A673 (cell line): ENCODE measurements at places on chromosomes 13 and 19. TPM values are rescaled to one million over a fixed set of nuclear protein-coding genes. Genes with fewer than 3 reads are reported as not detected.

DNA sequence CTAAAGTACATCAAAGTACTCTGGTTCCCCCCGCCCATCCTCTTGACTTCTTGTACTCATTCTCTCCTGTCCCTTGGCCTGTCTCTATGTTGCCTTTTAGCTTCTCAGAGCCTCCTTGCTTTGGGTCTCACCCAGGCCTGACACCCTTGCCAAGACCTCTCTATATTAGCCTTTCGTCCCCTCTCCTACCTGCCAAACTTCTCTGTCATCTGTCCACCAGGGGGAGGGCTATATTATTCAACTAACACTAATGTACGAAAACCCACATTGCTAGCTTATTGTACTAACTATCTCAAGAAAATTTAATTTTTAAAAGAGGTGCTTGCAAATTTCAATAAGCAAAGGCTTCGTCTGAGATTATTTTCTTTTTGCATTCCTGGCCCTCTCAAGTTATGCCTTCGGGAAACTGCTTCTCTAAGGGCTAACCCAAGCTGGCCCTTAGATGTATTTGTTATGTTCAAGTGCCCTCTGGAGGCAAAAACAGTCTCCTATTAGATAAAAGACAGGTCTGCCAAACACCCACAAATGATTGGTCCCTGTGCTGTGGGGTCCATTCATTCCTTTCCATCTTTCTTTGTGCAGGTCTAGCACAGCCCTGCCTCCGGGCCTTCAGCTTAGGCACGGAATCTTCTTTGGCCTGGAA lies 6.3 kb upstream of the MRPS31 start:
- H3K4me1 ChIP-seq, result peaks cover 6% of the 10 kb centered on the region
- DNase-seq, result peak; percentile 75
- H3K4me3 ChIP-seq, result peak overlapping the region; percentile 24
- no peaks in the 10 kb centered on the region for H3K27me3 ChIP-seq
- no peak overlapping the region for H3K27ac ChIP-seq

- no peak for DNase-seq
- no peak overlapping the region for H3K27ac ChIP-seq
- H3K4me3 ChIP-seq, result no peak overlapping the region
- H3K27me3 ChIP-seq, result no peaks in the 10 kb centered on the region
These were observed 4.2 kb downstream of the PRR12 start for GRCh38 chr19:49594993-49595818.

DNA sequence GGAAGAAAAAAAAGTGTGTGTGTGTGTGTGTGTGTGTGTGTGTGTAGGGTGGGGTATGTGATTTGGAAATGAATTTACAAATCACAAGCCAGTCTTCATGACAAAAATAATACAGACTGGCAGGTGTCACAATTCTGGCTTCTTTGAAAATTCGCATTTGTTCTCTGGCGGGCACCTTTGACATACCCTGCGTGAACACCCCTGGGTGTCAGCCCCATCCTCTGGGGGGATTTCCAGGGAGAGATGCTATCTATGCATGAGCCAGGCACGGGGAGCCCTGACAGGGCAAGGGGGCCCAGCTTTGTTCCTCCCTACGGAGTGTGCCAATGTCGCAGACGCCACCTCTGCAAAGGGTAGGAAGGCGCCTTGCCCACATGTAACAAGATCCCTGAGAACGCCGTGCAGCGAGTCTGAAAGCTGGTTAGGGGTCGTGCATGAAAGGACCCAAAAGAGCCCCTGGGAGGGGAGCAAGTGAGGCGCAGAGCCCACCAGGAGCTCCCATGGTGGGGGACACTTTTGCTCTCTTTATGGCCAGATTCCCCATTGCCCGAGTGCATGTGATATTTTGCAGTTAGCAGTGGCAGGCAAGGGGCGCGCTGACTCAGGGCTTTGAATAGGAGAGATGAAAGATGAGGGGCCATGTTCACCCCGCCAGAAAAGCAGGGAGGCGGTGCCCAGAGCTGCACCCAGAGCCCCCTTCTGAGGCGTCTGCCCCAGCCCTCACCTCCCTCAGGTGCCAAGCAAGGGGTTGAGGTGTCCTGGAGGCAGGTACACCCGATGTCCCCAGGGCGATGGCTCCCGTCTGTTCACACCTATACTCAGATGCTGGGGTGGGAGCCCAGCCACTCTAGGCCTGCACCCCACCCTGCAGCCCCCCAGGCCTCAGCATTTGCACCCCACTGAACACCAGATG lies 45.3 kb downstream of the KLF2 start:
- no peak for DNase-seq
- peaks cover 10% of the 10 kb centered on the region for H3K36me3 ChIP-seq
- H3K4me1 ChIP-seq, result no peaks in the 10 kb centered on the region

DNA sequence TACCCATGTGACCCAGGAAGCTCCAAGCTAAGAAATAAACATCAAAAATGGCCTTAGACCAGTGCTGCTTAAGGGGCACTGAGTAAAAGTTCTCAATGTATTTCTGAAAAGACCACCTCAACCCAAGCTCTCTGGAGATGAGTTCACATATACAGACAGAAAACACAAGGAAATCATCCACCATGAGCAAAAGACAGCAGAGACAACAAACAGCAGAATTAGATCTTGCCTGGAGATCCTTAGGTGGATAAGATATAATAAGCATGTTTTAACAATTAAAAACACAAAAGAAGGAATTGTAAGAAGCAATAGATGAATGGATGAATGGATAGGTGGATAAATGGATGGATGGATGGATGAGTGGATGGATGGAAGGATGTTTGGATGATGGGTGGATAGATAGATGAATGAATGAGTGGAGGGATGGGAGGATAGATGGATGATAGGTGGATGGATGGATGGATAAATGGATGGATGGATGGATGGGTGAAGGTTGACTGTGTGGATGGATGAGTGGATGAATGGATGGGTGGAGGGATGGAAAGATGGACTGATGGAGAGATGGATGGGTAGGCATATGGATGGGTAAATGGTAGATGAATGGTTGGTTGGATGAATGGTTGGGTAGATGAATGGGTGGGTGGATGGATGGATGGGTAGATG lies 9.6 kb upstream of the NMRK2 start:
- no peaks in the 10 kb centered on the region for H3K36me3 ChIP-seq
- DNase-seq, result no peak
- H3K4me1 ChIP-seq, result no peaks in the 10 kb centered on the region
- no peak overlapping the region for H3K27ac ChIP-seq
- H3K4me3 ChIP-seq, result no peak overlapping the region

DNA sequence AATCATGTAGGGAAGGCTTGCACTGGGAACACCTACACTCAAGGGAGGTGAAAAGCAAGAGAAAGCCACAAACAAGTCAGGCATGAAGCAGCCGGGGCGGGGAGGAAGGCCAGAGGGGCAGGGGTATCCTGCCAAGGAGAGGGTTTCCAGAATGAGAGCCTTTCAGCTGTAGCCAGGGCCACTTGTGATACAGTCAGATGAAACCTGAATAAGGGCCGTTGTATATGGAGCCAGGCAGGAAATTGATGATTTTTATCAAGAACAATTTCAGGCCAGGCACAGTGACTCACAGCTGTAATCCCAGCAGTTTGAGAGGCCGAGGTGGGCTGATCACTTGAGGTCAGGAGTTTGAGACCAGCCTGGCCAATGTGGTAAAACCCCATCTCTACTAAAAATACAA lies 4.4 kb downstream of the TRPM4 start:
- no peak overlapping the region for H3K4me3 ChIP-seq
- H3K27ac ChIP-seq, result no peak overlapping the region
- H3K27me3 ChIP-seq, result no peaks in the 10 kb centered on the region
- peaks cover 7% of the 10 kb centered on the region for H3K4me1 ChIP-seq

DNA sequence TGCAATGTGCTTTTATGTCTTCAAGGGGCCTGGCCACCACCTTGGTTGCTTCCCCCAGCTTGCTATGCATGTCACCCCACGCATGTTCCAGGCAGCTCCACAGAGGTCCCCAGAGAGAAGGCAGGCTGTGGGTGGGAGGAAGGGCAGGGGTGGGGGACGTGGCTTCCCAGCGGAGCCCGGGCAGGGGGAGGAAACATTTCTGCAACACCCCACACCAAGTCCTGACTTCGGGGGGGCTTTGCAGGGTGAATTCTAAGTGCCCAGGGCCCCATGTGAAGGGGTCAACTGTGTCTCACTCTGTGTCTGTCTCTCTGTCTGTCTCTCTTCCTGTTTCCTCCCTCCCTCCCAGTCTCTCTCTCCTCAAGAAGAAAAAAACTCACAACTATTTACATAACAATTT lies 39.6 kb downstream of the LTBP4 start:
- peaks cover 13% of the 10 kb centered on the region for H3K4me1 ChIP-seq
- H3K27ac ChIP-seq, result no peak overlapping the region
- H3K4me3 ChIP-seq, result no peak overlapping the region
- DNase-seq, result no peak
- no peaks in the 10 kb centered on the region for H3K27me3 ChIP-seq
- H3K36me3 ChIP-seq, result no peaks in the 10 kb centered on the region

Gene CFD
- 1.1 and 1.4 TPM in 2 replicates for total RNA-seq

DNA sequence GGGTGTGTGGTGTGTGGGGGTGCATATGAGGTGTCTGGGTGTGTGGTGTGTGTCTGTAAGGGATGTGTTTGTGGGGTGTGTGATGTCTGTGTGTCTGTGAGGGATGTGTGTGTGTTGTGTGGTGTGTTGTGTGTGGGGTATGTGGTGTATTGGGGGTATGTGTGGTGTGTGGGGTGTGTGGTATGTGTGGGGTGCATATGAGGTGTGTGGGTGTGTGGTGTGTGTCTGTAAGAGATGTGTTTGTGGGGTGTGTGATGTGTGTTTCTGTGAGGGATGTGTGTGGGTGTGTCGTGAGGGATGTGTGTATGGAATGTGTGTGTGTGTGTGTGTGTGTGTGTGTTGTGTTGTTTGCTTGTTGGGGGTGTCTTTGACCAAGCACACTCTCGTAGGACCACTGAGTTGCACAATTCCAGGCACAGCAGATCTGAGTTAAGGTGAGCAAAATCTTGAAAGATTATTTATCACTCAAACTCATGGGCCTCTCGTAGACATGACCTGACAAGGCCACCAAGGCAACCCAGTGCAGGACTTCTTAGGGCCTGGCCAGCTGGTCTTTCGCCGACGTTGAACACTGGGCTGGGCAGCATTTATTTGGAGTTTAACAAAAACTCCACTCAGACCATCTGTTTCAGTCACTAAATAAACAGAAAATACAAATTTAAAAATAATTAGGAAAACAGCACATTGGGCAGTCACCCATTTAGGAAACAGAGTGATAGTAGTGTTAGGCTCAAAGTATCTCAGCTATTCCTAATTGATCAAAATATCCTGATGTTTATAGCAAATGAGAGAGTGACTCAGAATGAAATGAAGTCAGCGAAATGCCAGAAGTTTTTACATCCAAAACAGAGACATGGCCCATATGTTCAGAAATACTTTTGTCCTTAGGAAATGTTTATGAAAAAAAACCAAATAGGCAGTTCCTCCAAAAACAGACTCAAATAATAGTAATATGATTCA lies 301.1 kb downstream of the FGF9 start:
- DNase-seq, result no peak
- no peaks in the 10 kb centered on the region for H3K27me3 ChIP-seq

GRCh38 chr19:28980236-28980868 lies 232.6 kb downstream of the UQCRFS1 start:
- H3K4me1 ChIP-seq, result no peaks in the 10 kb centered on the region
- DNase-seq, result no peak
- H3K27me3 ChIP-seq, result no peaks in the 10 kb centered on the region
- H3K4me3 ChIP-seq, result no peak overlapping the region
- no peaks in the 10 kb centered on the region for H3K36me3 ChIP-seq
- no peak overlapping the region for H3K27ac ChIP-seq

- no peaks in the 10 kb centered on the region for H3K36me3 ChIP-seq
- no peaks in the 10 kb centered on the region for H3K4me1 ChIP-seq
- H3K27ac ChIP-seq, result no peak overlapping the region
- H3K27me3 ChIP-seq, result no peaks in the 10 kb centered on the region
These were observed 25.9 kb downstream of the RCBTB2 start for GRCh38 chr13:48507021-48507420.

Gene KLK15
- total RNA-seq, result not detected in 2 replicates

- no peaks in the 10 kb centered on the region for H3K27me3 ChIP-seq
- no peaks in the 10 kb centered on the region for H3K36me3 ChIP-seq
- DNase-seq, result no peak
These were observed 21.5 kb downstream of the NFIX start for GRCh38 chr19:13016628-13017305.

DNA sequence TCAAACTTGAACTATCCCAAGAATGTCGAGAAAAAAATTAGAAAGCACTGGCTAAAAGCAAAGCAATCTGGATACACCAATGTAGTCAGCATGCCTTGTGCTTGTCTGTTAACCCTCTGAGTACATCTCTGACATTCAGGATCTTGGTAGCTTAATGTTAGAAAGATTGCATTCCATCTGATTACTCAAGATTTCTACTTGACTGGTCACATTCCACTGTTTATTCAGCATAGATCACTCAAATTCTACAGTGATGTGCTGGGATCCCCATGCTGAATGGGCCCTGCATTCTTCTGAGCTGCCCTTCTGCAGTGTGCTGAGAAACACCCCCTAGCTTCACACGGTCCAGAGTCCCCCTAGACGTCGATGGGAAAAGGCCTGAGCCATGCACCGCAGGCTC lies 295.4 kb upstream of the MAB21L1 start:
- H3K4me1 ChIP-seq, result no peaks in the 10 kb centered on the region
- no peaks in the 10 kb centered on the region for H3K27me3 ChIP-seq
- H3K4me3 ChIP-seq, result no peak overlapping the region

Gene CATSPERD
- total RNA-seq, result not detected in 2 replicates

- DNase-seq, result no peak
- H3K4me1 ChIP-seq, result no peaks in the 10 kb centered on the region
- H3K4me3 ChIP-seq, result no peak overlapping the region
- no peak overlapping the region for H3K27ac ChIP-seq
- H3K36me3 ChIP-seq, result no peaks in the 10 kb centered on the region
These were observed 218.4 kb downstream of the B3GLCT start for GRCh38 chr13:31418186-31418585.

- H3K4me1 ChIP-seq, result no peaks in the 10 kb centered on the region
- DNase-seq, result peak; percentile 64
- H3K27me3 ChIP-seq, result no peaks in the 10 kb centered on the region
- no peak overlapping the region for H3K27ac ChIP-seq
- no peak overlapping the region for H3K4me3 ChIP-seq
These were observed 10.0 kb downstream of the CAMSAP3 start for GRCh38 chr19:7605490-7606222.

- no peak overlapping the region for H3K4me3 ChIP-seq
- H3K4me1 ChIP-seq, result peaks cover 7% of the 10 kb centered on the region
- H3K36me3 ChIP-seq, result no peaks in the 10 kb centered on the region
- no peaks in the 10 kb centered on the region for H3K27me3 ChIP-seq
These were observed 1.4 kb upstream of the LRG1 start for GRCh38 chr19:4541114-4541805.
